Sciatic nerve (tissue), 2 donors: ENCODE measurements at places on chromosomes 1 and 21.

DNA sequence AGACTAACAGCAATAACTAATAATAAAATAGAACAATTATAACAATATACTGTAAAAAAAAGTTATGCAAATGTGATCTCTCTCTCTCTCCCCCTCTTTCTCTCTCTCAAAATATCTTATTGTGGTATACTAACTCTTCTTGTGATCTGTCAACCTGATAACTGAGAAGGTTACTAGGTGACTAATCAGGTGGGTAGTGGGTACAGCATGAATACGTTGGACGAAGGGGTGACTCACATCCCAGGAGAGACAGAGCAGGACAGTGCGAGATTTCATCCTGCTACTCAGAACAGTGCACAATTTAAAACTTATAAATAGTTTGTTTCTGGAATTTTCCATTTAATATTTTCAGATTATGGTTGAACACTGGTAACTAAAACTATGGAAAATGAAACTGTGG lies 257.5 kb downstream of the LRRC40 start:
- no peak for DNase-seq

DNA sequence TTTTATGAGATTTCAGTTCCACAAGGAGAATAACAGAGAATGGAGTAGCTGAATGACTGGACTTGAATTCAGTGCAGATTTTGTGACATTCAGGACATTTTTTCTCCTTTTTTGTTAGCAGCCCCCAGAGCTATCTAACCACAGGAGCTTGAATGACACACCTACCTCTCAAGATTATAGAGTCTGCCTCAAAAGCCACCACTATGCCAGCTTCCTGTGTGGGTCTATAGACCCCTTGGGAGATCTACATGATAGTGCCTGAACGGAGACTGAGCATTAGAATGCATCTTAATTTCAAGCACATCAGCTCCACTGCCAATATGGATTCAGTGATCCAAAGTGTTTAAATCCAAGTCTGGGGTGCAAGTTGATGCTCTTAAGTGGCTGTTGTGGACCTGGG lies 74.4 kb upstream of the ZNF648 start:
- no peak for DNase-seq

GRCh38 chr1:28517649-28517999 lies 11.8 kb downstream of the RCC1 start:
- no peak for DNase-seq

GRCh38 chr1:171807556-171807955 lies 26.1 kb downstream of the METTL13 start:
- DNase-seq = no peak

DNA sequence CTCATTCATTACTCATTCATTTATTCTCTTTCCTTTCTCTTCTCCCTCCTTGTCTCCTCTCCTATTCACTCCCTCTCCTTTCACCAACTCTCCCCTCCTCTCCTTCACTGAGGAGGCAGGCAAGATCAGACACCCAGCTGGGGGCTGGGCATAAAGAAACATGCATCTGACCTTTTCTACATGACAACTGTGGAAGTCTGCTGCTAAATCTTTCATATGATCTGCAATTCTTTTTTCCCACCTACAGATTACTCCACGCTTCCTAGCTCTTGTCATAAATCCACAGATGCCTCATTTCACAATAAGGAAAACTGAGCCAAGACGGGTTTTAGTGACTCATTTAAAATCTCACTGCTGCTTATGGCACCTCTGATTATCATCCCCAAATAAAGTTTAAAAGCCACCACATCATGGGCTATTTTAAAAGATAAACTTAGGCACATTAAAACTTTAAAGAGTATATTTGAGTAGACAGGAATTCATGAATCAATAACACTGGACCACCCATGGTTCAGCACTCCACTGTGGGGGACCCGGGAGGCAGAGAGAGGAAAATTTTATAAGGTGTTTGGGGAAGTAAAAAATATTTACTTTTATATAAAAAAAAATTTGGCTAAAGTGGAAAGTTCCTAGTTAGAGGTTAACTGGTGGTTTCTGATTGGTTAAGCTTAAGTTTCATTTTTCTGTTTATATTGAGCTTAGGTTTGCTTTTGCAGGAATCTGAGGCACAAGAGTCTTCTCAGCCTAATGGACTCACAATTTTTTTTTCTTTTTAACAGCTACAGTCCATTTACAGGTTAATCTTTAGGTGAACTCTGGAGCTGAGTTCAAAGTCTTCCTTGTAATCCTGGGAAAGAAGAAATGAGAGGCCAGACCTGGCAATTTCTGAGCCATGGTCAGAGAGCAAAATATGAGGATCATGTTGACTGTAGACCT lies 55.8 kb upstream of the DNAH14 start:
- no peak for DNase-seq

- DNase-seq = no peak
Measured at GRCh38 chr1:85611425-85611824, 30.9 kb downstream of the CCN1 start.

DNA sequence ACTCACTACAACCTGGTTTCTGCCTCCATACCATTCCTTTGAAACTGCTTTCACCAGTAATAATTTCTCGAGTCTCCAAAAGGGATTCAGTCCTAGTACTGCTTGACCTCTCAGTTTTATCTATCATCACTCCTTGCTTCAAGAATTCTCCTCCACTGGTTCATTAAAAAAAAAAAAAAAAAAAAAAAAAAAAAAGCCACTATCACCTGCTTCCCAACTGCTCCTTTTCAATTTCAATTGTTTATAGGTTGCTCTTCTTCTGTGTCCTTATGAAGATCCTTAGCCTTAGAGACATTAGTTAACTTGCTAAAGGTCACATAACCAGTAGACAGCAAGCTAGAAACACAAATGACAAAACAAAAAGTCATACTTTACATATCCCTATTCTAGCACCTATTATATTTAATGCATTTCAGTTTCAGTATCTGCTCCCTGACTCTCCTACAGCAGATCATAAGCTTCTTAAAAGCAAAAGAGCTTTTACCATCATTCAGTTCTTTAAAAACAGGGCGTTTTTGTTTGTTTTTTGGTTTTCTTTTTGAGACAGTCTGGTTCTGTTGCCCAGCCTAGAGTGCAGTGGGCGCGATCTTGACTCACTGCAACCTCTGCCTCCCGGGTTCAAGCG lies 7.1 kb downstream of the NRDC start:
- DNase-seq = no peak

DNA sequence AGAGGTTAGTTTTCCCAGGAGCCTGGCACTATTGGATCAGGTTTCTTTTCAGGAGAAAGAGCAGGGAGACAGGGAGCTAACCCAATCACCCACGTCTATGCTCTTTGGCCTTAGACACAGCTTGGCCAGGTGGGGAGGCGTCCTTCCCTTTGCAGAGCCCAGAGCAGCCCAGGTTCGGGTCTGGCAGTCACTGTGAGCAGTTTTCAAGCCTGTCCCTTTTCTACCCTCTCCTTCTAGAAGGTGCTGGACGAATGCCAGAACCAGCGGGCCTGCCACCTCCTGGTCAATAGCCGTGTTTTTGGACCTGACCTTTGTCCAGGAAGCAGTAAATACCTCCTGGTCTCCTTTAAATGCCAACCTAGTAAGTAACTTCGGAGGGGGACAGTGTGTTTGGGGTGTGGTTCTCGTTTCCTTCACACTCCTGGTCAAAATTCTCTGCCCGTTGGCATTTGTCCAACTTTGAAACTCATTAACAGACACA lies 44.9 kb downstream of the EVA1C start:
- no peak for DNase-seq

GRCh38 chr21:25626757-25627156 lies 12.3 kb upstream of the JAM2 start:
- DNase-seq = no peak

GRCh38 chr1:53771648-53772047 lies 32.7 kb upstream of the GLIS1 start:
- no peak for DNase-seq

GRCh38 chr1:4227986-4228385 lies 327.9 kb upstream of the C1orf174 start:
- no peak for DNase-seq

DNA sequence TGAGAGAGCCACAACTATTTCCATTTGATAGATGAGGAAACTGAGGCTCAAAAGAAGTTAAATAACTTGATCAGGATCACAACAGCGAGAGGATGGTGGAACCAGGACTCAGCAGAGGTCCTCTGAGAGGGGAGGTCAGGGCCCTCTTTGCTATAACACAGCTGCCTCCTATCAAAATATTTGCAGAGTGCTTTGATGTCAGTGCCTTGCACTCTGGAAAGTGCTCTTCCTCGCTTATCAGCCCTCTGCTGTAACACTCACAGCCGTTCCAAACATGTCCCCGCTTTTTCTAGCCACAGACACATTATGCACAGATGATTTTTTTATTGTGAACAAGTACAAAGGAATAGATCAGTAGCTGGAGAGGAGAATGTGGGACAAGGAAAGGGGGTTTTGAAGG lies 71.8 kb upstream of the ARHGAP29 start:
- DNase-seq = no peak

- no peak for DNase-seq
Measured at GRCh38 chr21:44617071-44617501, 5.2 kb downstream of the KRTAP10-8 start.

DNA sequence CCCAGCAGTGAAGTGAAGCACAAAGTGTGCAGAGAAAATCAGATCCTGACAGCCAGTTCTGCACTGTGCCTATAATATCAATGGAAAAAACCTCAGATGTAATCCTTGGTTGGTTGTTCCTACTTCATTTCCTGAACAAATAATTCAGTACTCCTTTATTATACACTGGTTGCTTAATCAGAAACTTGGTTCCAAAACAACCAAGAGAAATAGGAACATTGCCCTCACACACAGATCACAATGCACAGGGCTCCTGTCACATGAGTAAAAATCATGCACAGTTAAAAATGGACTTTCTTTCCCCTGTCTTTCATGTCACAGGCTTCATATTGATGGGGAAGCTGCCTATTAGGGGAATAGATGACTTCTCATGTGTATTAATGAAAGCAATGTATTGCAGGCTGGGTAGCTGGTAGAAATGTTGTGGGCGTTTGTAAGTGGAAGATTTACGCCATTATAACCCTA lies 9.7 kb downstream of the DNASE2B start:
- no peak for DNase-seq

DNA sequence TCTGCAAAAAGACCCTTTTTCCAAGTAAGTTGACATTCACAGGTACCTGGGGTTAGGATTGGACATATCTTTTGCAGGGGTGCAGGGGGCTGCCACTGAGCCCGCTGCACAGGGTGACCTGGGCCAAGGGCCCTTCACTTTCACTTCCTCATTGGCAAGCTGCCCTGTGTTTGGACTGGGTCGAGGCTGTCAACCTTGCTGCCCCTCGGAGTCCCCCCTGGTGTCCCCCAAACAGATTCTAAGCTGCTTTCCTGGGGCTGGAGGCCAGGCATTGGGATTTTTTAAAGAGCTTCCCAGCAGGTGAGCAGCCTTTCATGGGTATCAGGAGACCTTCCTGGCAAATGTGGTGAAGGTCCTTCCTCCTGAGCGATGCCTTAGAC lies 7.9 kb upstream of the UMODL1 start:
- no peak for DNase-seq

- DNase-seq = peak; percentile 80
Measured at GRCh38 chr1:206579747-206580437, 32.4 kb downstream of the EIF2D start.

DNA sequence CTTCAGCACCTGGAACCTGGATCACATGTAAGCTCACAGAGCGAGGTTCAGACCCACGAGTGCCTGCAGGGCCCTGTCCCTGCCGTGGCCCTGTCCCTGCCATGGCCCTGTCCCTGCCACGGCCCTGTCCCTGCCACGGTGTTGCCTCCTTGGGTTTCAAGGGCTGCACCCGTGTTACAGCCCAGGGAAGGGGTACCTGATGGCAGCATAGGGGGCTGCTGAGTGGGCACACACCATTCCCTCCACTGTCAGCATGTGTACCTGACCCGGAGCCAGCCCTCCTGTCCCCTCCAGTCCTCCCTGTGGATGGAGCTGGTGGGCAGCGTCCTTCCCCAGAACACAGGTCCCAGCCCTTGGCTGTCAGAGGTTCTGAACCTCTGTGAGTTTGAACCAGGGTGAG lies 15.3 kb downstream of the DFFB start:
- DNase-seq = no peak

DNA sequence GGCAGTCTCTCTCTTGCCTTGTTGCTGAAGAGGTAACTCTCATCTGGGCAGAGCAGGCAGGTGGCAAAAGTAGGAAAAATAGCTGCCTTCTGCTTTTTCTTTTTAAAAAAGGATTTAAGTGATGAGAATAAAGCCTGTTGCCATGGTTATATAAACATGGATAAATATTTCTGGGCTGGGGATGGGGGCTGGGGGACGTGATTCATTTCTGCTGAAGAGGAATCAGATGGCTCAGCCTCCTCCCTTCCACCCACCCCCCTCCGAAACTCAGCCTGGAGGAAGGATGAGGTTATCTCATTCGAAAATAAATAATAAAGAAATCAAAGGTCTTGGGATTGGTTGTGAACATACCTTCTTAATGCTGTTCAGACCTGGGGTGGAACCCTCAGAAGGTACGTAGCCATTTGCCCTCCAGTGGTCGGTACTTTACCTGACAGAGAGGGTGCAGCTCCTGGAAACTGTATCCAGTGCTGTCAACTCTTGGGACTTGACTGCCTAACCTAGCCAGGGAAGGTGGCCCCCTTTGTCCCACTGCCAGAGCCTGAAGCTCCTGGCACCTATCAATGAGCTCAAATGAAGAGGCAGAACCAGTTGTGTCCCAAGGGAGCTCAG lies 3.8 kb upstream of the INKA2 start:
- no peak for DNase-seq

DNA sequence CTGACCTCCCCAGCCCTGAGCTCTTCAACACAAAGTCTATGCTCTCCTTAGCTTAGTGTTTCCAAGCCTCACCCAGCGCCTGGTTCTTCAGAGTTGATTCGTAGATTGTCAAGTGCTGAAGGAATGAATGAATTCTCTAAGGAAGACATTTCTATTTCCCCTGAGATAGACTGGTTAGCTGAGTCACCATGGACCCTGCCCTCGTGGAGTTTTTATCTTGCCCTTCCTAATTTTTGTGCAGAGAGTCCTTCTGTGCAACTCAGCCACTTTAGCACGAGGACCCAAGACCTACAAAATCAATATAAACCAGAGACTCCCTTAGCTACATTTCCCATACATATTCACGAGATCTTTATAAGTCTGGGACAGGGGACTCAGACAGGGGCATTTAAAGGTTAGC lies 2.6 kb upstream of the CD244 start:
- no peak for DNase-seq

- no peak for DNase-seq
Measured at GRCh38 chr1:1577367-1578011, 2.8 kb upstream of the SSU72 start.

- DNase-seq = no peak
Measured at GRCh38 chr1:161944381-161944780, 79.3 kb downstream of the OLFML2B start.

- DNase-seq = no peak
Measured at GRCh38 chr1:89953131-89953626, 41.7 kb upstream of the ZNF326 start.

- DNase-seq = no peak
Measured at GRCh38 chr1:163148911-163149310, 53.8 kb downstream of the RGS5 start.

- DNase-seq = no peak
Measured at GRCh38 chr1:43890815-43891214, 42.8 kb upstream of the ARTN start.

DNA sequence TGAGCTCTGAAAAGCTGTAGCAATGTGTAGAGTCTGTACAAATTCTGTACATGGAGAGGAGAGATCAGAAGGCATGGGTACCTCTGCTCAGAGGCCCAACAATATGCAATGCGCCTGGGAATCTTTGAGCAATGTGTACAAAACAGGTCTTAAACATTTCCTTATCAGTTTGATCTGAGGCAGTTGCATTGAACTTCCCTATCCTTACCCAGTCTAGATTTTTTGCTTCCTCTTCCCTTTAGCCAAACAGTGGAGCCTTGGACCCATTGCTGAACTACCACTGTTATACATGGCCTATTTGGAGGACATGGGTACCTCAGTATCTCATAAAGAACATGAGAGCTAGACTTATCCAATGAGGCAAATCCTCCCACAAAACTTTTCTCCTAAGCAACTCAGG lies 12.6 kb upstream of the MNDA start:
- DNase-seq = no peak
